SK-N-MC (cell line): ENCODE measurements at places on chromosomes 11 and 22.

DNA sequence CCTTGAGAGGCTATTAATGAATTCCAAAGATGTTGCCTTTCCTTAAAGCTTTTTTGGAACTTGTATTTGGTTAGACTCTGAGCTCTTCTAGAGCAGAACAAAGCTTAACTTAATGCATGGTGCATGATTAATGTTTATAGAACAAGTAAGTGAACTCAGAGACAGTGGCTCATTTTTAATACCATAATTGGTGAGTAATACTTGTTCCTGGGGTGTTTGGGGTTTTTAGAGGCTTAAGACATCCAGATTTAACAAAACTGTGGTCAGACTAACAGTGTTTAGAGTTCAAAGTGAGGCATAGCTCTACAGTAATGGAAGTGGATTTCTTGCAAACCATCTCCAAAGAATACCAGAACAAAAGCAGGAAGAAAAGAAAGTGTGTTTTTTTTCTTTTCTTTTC lies 73.7 kb upstream of the CTSC start:
- DNase-seq, result no peak

DNA sequence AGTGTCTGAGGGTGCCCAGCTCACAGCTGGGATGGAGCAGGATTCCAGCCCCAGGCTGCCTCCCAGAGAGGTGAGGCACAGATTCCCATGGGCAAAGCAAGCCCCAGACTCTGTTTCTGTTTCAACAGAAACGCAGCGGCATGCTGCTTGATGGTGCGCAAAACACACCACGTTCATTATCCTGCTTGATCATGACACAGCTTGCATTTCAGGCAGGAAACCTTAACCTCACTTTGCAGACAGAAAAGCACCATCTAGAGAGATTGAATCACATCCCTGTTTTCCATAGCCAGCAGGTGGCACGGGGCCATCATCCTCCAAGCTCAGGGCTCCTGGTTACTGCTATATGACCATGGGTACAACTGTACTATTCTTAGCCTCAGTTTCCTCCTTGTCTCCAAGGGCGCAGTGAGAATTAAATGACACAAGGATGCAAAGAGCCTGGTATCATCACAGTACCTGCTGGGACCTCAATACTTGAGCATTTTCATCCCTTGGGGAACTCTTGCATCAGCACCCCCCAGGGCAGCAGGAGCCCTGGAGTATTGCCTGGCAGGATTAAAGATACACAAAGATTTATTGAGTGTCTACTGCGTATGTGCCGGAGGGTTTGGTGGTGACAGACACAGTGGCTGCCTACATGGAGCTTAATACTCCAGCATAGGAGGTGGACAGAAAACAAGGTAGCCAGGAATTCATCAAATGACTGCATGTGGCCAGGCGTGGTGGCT lies 110.0 kb downstream of the TP53I11 start:
- no peak for DNase-seq

GRCh38 chr11:115910379-115910778 lies 406.2 kb upstream of the CADM1 start:
- no peak for DNase-seq

DNA sequence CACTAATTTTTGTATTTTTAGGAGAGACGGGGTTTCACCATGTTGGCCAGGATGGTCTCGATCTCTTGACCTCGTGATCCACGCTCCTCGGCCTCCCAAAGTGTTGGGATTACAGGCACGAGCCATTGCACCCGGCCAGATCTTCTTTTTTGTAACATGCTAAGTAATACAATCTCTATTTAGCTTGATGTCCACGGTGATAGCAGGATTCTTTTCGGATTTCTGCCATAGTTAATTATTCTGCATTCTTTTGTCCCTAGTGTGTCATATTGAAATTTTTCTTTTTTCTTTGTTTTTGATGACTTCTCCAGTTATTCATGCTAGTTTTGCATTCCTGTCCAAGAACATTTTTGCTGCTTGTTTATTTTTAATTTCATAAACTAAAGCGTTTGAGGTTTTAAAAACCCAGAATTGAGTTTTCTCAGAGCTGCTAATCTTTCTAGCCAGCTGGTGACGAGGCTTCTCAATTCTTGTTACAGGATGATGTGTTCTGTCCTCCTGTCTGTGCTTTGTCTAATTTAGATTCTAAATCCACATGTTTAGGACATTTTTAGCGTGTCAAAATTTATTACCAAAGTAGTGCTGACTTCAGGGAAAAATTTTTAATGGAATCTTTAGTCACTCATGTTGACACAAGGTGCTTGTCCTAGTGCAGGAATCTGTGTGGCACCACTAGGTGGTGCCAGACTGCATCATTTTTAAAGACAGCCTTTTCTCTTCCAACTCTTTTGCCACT lies 21.8 kb downstream of the NF2 start:
- DNase-seq, result no peak

DNA sequence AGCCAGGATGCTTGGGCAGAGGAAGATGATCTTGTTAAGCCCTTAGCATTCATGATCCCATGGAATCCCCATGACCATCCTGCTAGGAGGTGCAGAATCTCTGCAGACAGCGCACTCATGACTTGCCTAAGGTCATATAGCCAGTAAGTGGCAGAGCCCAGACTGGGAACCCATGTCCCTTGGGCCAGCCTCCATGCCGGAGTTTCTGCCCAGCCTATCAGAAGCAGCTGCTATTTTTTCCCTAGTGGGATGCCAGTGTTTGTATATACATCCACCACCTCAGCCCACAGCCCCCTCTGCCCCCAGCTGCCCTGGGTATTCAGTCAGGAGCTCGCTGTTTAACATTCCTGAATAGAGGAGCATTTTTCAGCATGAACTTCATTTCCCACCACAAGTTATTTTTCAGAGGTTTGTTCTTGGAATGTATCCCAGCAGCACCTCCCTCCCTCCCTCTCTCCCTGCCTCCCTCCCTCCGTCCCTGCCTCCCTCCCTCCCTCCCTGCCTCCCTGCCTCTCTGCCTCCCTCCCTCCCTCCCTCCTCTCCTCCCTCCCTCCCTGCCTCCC lies 34.4 kb upstream of the SUSD2 start:
- peak; percentile 28 for DNase-seq

DNA sequence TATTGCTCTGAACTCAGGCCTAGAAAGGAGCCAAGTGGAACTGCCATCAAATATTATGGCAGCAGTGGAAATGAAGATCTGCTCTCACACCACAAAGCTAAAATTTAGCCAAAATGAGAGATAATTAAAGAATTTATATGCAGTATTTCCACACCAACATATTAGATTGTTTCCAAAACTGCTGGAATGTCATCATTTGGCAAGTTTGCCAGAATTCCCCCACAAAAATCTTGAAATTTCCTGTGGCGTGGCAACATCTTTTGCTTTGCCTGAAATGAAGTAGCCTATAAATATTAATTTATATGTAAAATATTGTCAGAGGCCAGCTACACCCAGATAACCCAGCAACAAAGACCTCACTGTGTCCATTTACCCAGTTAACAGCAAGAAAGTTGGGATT lies 13.8 kb downstream of the C11orf71 start:
- DNase-seq, result no peak

DNA sequence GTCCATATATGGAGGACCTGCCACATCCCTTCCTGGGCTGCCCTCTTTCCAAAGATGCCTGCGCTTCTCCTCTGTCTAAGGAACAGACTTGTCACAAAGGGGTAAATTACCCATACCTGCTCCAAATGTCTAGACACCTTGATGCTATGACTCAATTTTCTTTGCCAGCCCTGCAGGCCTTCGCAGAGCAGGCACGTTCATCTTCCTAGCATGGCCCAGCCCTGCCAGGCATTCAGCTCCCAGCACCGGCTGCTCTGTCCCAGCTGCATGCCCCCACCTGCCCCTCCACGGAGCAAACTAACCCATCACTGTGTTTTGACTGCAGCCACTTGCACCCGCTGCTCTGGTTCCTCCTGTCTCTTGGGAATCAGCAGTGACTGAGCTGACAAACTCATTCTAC lies 526.1 kb downstream of the MIAT start:
- DNase-seq, result no peak
